GM23338 (cell line): ENCODE measurements at places on chromosomes 5 and 9. TPM values are rescaled to one million over a fixed set of nuclear protein-coding genes. Genes with fewer than 3 reads are reported as not detected.

DNA sequence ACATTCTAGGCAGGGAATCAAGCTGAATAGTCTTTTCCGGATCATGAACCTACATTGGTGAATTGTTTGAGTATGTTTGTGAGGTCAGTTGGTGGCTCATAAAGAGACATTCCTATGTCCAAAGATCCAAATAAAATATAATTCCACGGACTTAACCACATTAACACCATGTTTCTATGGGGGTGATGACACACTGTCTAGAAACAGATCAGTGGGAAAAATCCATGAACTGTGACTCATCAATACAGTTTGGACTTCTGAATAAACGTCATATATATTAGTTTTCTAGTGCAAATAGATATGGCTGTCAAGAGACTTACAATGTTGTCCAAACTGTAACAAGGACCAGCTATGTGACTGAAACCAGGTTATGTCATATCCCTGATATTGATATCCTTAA, 509.9 kb upstream of the TYRP1 start:
- no peak for DNase-seq
- no peaks in the 10 kb centered on the region for H3K4me1 ChIP-seq
- no peak overlapping the region for H3K4me3 ChIP-seq
- no peaks in the 10 kb centered on the region for H3K27me3 ChIP-seq
- H3K27ac ChIP-seq: no peak overlapping the region
- no peaks in the 10 kb centered on the region for H3K36me3 ChIP-seq

- H3K4me3 ChIP-seq: no peak overlapping the region
- H3K4me1 ChIP-seq: peaks cover 9% of the 10 kb centered on the region; the same call in 1 of the 2 replicates
- no peaks in the 10 kb centered on the region for H3K27me3 ChIP-seq
These were observed 4.4 kb upstream of the IFT74 start for GRCh38 chr9:26951794-26952193.

COL23A1 gene
- total RNA-seq: 6.8 and 8.2 TPM in 2 replicates

CFAP90 gene
- 0.10 and 3.5 TPM in 2 replicates for total RNA-seq
